ENCODE measurements at places on chromosomes 1 and 21.

DNA sequence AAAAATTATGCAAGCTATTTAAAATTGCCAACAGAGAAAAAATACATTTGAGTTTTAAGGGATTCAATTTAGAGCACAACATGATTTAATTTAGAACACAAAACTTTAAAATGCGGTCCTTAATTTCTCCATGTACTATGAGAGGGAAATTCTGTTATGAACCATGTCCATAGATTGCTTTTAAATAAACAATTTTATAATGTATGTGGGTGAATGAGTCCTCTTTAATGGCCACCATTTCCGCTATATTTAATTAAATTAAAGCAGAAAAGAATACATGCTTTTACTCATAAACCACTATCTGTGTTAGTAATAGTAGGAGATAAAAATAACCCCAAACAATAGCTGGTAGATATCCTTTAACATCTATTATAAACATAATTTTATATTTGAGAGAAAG is 914.6 kb downstream of the LTN1 start:
- DNase-seq = no peak

DNA sequence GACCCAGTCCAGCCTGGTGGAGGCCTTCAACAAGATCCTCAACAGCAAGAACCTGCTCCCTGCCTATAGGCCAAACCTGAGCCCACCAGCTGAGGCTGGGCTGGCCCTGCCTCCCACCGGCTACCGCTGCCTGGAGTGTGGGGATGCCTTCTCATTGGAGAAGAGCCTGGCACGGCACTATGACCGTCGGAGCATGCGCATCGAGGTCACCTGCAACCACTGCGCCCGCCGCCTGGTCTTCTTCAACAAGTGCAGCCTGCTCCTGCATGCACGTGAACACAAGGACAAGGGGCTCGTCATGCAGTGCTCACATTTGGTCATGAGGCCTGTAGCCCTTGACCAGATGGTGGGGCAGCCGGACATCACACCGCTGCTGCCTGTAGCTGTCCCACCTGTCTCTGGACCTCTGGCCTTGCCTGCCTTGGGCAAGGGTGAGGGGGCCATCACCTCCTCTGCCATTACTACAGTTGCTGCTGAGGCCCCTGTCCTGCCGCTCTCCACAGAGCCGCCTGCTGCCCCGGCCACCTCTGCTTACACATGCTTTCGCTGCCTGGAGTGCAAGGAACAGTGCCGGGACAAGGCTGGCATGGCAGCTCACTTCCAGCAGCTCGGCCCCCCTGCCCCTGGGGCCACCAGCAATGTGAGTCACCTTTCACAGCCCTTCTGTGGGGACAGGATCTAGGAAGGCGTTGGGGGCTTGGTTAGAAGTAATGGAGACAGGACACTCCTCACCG is 5.8 kb downstream of the ZNF687 start:
- no peak for DNase-seq

GRCh38 chr1:170218257-170218650 is 72.5 kb downstream of the NTMT2 start:
- peak; percentile 38 for DNase-seq

DNA sequence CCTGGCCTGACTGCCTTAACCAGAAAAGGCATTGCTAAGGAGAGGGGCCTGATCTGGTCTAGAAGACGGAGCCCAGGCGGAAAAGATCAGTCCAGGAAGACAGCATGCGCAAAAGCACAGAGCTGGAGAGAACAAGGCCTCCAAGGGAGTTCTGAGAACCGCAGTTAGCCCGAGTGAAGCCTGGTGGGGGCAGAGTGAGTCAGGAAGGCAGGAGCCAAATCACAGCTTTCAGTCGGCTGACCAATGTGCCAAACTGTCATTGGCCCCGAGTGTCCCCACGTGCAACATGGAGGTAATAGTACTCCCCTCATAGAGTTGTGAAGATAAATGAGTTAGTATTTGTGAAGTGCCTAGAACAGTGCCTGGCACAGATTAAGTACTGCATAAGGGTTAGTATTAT is 1.2 kb upstream of the TSPAN2 start:
- peak; percentile 86 for DNase-seq

- DNase-seq = no peak
These were observed 1.7 kb upstream of the PKP1 start for GRCh38 chr1:201281573-201281972.

DNA sequence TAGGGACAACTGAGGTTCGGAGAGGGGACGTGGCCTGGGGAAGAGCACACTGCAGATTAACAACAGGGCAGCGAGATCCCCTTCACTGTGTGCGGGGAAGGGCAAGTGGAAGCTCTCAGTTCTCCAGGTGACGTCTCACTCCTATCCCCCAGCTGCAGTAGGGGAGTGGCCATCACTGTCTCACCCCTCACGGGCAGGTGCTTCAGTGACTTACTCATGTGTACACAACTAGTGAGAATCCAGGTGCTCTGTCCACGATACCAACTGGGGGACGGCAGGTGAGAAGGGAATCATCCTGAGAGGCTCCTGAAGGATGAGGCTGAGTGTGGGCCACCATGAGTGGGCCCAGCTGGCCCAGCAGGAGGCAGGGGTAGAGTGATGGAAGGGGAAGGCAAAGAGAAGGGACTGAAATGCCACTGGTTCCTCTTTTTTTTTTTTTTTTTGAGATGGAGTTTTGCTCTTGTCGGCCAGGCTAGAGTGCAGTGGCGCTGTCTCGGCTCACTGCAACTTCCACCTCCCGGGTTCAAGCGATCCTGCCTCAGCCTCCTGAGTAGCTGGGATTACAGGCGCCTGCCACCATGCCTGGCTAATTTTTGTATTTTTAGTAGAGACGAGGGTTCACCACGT is 25.9 kb downstream of the RHBG start:
- DNase-seq = no peak

DNA sequence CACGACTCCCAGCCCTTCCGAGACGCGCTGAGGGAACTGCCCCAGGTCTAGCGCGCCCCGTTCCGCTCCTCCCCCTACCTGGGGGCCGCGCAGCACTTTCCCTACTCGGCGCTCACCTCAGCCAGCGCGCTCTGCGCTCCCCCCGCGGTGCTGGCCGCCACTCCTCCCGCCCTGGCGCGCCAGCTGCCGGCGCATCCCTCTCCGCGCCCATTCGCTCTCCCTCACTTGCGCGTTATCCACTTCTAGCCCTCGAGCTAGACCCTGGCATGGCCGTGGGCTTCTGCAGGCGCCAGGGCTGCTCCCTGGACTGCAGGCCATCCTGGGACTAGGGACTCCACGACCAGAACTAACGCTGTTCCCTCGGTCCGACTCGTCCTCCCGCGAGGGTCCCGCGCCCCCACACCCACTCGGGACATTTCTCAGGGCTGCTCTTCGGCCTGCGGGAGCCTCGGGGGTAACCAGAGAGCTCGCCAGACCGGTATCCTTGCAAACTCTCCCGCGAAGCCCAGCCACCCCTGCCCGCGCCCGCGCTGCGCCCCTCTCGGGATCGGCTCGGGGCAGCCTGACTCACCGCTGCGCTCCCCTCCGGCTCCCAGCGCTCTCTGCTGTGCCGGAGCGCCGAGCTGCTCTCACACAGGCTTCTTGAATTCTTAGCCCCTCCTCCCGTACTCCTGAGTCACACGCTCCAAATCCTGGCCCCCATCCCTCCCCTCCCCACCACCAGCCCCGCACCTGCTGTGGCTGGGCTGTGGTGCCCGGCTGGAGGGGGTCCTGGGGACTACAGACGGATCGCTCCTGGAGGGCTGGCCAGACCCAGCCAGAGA is at the start of gene NGF:
Gene NGF, minus strand, starts transcription at position 617 of the 824 bp plus-strand sequence. CDS start 51,454 bp downstream, outside the sequence.
- peak; percentile 73 for DNase-seq

DNA sequence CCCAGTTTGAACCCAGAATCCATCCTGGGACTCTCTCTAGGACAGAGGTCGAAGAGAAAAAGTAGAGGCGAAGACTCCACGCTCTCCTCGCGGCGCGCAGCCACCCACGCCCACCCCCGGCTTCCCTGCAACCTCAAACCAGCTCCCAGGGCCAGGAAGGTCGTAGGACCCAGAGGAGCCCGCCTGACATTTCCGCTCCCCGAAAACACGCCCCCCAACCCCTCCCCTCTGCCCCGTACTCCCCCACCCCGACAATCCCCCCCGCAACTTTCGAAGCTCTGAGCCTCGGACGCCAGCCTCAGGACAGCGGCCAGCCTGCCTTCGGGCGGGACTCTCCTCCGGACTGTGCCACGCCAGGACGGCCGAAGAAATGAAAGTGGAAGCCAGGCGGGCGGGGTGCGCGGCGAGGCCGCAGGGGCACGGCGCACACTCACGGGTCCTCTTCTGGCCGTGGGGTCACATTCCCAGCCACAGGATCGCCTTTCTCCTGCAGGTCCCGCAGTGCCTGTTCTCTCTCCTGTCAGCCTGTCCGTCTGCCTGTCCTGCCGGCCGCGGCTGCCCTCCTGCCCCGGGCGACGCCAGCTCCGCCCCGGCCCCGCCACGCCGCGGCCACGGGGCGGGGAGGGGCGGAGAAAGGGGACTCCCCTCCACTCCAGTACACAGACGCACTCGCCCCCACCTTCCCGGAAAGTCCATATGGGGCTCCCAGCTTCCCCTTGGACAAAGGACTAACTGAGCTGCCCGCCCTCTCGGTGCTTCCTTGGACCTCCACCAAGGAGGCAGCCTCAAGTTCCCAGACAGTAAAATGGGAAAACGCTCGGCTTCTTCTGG is at the start of gene MOB3C:
Gene MOB3C, minus strand, starts transcription at position 535 of the 831 bp plus-strand sequence. CDS start 3,490 bp downstream, outside the sequence.
- DNase-seq = peak; percentile 75

GRCh38 chr1:96309783-96310182 is 411.8 kb upstream of the PTBP2 start:
- DNase-seq = peak; percentile 84

GRCh38 chr1:3453891-3454810 is at the start of gene ARHGEF16:
Gene ARHGEF16, plus strand, starts transcription at chr1:3454665. Its CDS starts 8,420 bp downstream, at chr1:3463085.
- DNase-seq = peak; percentile 12

GRCh38 chr1:119330466-119331189 is 38.0 kb upstream of the HAO2 start:
- no peak for DNase-seq

- no peak for DNase-seq
These were observed 6.5 kb upstream of the CLDN19 start for GRCh38 chr1:42746436-42747105.

- DNase-seq = no peak
These were observed 372.0 kb upstream of the DAB1 start for GRCh38 chr1:57795886-57796285.

DNA sequence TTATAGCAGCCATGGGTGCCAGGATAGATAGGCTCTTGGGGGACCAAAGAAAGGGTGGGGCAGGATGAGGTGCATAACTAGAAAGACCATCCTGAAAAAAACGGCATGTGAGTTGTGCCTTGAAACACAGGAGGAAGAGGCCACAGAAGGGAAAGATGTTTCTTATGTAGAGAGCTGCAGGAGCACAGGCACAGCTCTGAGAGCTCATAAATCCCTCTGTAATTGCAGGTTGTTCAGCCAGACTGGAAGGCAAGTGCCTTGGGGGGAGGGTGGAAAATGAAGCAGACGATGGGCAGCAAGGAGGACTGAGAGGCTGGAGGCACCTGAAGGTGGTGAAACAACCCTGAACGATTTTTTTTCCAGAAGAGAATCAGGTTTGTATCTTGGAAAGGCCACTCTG is 170.7 kb downstream of the NR5A2 start:
- no peak for DNase-seq

Data from fibroblast of mammary gland (primary cell).